ENCODE measurements at places on chromosomes 5 and 9. TPM values are rescaled to one million over a fixed set of nuclear protein-coding genes. Genes with fewer than 3 reads are reported as not detected.

GRCh38 chr5:143413958-143414669 is 10.6 kb upstream of the NR3C1 start:
- no peak overlapping the region for H3K4me3 ChIP-seq
- no peaks in the 10 kb centered on the region for H3K36me3 ChIP-seq
- peaks cover 19% of the 10 kb centered on the region for H3K4me1 ChIP-seq
- no peaks in the 10 kb centered on the region for H3K27me3 ChIP-seq
- H3K27ac ChIP-seq = no peak overlapping the region

DNA sequence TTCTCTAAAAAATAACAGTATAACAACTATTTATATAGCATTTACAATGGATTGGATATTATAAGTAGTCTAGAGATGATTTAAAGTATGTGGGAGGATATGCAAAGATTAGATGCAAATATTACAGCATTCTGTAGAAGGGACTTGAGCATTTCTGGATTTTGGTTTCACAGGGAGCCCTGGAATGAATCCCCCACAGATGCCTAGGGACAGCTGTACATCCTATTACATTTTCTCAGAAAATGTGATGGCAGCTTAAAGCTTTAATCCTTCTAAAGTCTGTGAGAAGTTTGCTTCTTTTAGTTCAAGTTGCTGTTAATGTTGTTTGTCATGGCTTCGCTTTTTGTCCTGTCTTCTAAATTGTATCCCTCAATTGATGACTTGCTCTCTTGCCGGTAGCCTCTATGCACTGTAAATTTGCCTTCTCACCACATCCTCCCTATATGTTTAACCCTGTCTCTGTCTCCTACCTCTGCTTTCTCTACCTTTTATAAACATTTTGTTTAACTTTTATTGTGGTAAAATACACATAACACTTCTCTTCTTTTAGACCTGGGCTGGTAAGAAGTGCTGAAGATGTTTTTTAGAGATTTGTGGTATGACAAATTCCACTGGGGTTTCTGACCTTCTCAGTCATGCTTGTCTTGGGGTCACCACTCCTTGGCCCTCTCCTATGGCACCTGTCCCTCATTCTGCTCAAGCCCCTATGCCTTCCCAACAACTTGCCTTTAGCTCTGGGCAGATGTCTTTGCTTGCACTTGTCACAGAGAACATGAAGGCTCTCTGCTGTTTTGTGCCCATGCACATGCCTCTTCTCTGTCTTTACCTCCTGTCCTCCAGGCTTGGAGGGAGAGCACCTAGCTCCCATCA is 37.9 kb downstream of the LNPEP start:
- no peak overlapping the region for H3K4me3 ChIP-seq
- no peak for DNase-seq
- H3K4me1 ChIP-seq = no peaks in the 10 kb centered on the region
- no peak overlapping the region for H3K27ac ChIP-seq
- H3K36me3 ChIP-seq = no peaks in the 10 kb centered on the region
- H3K27me3 ChIP-seq = no peaks in the 10 kb centered on the region

DNA sequence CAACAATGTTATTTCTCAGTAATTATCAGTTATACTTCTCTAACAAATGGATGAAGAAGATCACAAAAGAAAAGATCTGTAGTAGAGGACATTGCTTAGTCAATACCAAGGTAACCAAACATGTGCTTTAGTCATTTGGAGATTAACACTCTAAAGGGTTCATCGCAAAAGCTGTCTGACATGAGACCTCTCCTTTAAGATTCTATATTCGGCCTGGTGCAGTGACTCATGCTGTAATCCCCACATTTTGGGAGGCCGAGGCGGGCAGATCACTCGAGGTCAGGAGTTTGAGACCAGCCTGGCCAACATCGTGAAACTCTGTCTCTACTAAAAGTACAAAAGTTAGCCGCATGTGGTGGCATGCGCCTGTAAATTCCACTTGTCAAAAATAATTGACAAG is 18.3 kb upstream of the CKMT2 start:
- H3K27me3 ChIP-seq = no peaks in the 10 kb centered on the region
- H3K4me1 ChIP-seq = peaks cover 11% of the 10 kb centered on the region
- H3K4me3 ChIP-seq = no peak overlapping the region
- no peaks in the 10 kb centered on the region for H3K36me3 ChIP-seq
- no peak overlapping the region for H3K27ac ChIP-seq

DNA sequence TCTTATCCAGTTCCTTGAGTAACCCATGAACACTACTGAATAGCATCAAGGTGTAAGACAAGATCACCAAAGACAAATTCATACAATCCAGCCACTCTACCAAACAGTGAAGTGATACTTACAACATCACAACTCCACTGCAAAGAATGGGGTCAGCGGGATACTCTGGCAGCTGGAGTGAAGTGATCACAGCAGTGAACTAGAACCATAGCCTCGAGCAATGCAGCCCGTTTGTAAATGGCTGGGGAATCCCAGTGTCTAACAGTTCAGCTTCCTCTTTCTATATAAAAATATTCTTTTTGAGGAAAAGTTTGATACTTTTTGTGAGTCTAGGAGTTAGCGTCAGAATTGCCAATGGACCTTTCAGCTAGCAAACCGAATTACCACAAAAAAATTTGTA is 515.2 kb downstream of the ZNF608 start:
- no peaks in the 10 kb centered on the region for H3K4me1 ChIP-seq
- DNase-seq = no peak
- H3K27me3 ChIP-seq = no peaks in the 10 kb centered on the region
- H3K4me3 ChIP-seq = no peak overlapping the region

The GAS1 gene
- 33.3 TPM for total RNA-seq

The OCLN gene
- 52.3 TPM for total RNA-seq

The LCN1 gene
- not detected for total RNA-seq

Data from stomach (tissue), 19 donors.